Cerebellar nuclear complex (tissue), 1 donor: ENCODE measurements at places on chromosomes 4 and X.

GRCh38 chrX:134764202-134764785, 106.0 kb upstream of the PLAC1 start:
- DNase-seq = no peak

GRCh38 chrX:41445781-41446358, 1.3 kb upstream of the NYX start:
- DNase-seq = no peak

DNA sequence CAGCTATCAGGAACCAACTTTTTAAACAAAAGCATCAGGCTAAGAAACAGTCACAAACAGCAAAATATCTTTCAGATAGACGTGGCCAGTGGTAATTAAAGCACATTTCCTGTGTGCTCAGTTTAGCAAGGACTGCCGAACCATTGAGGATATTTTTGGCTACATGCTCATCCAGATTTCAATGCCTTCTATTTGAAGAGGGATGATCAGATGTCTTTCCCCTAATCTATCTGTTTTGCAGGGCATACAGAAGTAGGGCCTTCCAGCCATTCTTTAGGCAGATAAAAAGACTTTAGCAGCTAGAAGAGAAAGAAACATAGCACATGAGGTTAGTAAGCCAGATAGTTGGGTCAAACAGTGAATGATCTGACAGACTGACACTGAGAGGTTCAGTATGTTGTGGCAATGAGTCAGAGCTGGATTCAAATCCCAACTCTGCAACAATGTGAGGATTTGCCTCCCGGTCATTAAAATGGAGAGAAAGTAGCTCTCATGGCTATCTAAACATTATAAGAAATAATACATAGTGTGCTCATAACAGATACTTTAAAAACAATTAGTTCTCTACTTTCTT, 100.0 kb upstream of the PRKG2 start:
- DNase-seq = no peak

- no peak for DNase-seq
Measured at GRCh38 chrX:153400146-153401132, 711 bp downstream of the PNMA6E start.

- no peak for DNase-seq
Measured at GRCh38 chr4:26074712-26075430, 160.9 kb downstream of the SMIM20 start.

- no peak for DNase-seq
Measured at GRCh38 chr4:179110816-179111215, 1668.6 kb upstream of the AGA start.

DNA sequence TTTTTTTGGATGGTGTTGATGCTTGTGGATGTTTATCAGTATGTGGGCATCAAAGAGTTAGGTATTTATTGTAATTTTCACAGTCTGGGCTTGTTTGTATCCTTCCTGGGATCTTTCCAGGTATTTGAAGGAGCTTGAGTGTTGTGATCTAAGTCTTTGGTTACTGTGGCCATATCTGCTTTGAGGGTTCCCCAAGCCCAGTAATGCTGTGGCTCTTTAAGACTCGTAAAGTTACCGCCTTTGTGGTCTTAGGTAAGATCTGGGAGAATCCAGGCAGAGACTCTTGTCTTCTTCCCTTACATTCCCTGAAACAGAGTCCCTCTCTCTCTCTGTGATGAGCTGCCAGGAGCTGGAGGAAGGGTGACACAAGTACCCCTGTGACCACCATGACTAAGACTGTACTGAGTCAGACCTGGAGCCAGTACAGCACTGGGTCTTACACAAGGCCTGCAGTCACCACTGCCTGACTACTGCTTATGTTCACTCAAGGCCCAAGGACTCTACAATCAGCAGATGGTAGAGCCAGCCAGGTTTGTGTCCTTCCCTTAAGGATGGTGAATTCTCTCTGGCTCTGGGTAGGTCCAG, 62.2 kb downstream of the FMR1NB start:
- DNase-seq = no peak

GRCh38 chrX:1185561-1185960, 26.9 kb downstream of the CRLF2 start:
- DNase-seq = no peak

GRCh38 chr4:26723216-26723615, 137.4 kb upstream of the STIM2 start:
- DNase-seq = no peak

- no peak for DNase-seq
Measured at GRCh38 chr4:172721659-172722058, 447.0 kb upstream of the GALNT7 start.

DNA sequence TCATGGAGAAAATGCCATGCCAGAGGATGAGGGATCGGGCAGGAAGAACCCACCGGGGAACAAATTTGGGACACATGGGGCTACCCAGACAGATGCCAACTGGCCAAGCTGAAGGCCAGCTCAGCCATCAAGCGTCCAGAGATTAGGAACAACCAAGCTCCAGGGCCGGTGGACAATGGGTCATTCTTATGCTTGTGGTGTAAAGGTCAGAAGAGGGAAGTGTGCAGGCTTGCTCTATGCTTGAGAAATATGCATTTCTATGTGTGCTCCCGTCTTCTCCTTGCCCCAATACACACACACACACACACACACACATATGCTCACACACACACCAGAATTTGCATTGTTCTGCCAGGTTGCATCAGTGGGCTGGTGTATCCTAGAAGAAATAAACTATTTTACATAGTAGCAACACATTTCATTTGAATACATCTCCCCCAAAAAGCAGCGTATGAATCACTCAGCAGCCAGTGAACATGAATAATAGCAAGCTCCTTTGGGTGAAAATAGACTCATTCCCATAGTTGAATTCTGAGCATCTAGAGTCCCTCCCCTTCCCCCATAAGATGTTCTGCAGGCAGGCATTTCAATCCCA, 201.9 kb upstream of the PPARGC1A start:
- no peak for DNase-seq

- DNase-seq = no peak
Measured at GRCh38 chrX:94600077-94600476, 926.1 kb downstream of the FAM133A start.

GRCh38 chr4:14864365-14865030, 137.8 kb upstream of the CPEB2 start:
- DNase-seq = no peak

DNA sequence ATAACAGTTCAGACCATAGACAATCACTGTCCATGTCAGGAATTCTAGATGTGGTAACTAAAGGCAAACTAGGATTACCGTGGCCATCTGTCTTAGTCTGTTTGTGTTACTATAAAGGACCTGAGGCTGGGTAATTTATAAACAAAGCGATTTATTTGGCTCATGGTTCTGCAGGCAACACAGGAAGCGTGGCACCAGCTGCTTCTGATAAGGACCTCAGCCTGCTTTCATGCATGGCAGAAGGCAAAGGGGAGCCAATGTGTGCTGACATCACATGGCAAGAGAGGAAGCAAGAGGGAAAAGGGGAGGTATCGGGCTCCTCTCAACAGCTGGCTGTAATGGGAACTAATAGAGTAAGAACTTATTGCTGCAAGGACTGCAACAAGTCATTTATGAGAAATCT, 376.7 kb downstream of the GPM6A start:
- DNase-seq = no peak

DNA sequence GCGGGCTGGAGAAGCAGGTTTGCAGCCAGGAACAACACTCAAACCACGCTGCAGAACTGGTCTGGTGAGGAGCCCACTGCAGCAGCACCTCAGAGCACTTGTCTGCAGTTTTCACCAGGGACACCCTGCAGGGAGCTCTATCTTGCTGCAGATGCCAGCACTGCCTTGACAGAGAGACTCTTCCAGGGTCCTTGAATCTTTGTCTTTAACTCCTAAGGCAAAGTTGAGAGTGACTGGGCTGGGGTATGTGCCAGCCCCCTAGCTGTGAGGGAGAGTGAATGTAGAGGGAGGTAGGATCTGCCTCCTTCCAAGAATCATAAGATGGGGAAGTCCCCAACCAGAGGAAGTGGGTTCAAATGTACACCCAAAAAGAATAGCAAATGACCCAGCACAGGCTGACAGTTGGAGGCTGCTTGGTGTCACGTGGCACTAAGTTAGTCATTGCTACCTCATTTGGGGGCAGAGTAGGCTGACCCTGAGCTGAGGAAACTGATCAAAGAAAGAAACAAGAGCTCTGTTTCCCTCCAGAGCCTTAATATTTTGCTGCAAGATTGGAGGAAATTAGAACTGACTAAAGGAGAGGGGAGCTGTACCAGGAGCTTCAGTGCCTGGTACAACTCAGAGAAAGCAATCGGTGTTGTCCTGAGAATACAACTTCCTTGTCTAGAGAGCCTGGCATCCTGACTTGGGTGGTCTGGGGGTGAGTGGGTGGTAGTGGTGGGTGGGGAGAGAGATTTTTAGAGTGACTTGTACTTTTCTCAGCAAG, 28.2 kb upstream of the HUWE1 start:
- no peak for DNase-seq

DNA sequence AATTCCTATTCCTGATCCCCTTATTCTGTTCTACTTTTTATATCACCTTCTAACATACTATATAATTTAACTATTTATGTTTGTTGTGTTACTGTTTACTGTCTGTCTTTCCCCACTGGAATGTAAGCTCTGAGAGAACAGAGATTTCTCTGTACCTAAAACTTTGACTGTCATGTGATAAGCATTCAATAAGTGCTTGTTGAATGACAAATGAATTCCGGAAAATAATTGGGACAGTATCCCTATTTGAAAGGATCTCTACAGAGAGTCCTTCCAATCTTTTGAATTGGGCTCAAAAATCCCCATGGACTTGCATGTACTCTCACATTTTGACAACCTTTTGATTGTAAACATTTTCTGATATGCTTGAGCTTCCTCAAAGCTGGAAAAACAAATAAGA, 1.6 kb upstream of the MMGT1 start:
- DNase-seq = no peak

GRCh38 chr4:117770269-117771102, 263.8 kb upstream of the NDST3 start:
- peak; percentile 47 for DNase-seq

DNA sequence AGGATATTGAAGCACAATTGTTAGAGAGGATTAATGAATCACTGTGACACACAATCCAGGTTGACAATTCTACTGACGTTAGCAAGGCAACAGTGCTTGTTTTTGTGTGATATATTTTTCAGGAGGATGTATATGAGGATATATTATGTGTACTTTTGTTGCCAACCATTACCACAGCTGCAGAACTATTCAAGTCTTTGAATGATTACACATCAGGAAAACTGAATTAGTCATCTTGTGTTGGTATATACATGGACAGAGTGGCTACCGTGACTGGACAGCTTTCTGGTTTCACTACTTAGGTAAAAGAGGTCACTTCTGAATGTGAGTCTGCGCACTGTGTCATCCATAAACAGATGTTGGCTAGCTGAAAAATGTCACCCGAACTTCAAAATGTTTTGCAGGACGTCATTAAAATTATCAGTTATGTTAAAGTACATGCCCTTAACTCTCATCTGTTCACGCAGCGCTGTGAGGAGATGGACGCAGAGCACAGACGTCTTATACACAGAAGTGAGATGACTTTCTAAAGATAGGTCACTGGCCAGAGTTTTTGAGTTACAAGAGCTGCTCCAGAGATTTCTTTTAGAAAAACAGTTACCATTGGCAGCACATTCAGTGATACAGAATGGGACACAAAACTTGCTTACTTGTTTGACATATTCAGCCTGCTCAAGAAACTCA, 69.0 kb downstream of the MRPL1 start:
- no peak for DNase-seq

DNA sequence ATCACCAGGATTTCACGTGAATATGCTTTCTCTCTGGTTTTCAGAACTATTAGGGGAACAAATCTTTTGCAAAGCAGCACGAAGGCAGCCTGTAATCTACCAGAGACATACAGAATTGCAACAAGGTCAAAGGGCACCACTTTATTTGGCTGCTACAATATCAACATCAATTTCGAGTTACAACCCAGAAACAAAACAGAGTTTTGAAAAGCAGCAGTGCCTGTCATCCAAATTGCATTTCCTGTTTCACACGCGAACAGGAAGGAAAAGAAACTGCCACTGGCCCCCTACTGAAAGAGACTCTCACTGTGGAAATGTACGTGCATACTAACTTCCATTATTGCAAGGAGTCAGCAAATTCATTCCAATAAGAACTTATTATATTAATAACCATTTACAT, 17.1 kb upstream of the C1QTNF7 start:
- no peak for DNase-seq

- no peak for DNase-seq
Measured at GRCh38 chr4:105598787-105599186, 46.4 kb downstream of the ARHGEF38 start.

- no peak for DNase-seq
Measured at GRCh38 chr4:76765473-76766183, 132.3 kb downstream of the SOWAHB start.

DNA sequence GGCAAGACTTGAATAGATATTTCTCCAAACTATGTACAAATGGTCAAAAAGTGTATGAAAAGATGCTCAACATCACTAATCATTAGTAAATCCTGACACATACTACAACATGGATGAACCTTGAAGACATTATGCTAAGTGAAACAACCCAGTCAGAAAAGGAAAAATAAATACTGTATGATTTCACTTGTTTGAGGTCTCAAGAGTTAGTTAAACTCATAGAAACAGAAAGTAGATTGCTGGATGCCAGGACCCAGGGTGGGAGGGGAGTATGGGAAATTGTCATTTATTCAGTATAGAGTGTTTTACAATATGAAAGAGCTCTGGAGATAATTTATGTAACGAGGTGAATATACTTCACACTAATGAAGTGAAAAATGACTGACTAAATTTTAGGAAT, 32.4 kb downstream of the PRMT9 start:
- DNase-seq = no peak

GRCh38 chrX:131854581-131854980, 168.5 kb upstream of the STK26 start:
- no peak for DNase-seq

DNA sequence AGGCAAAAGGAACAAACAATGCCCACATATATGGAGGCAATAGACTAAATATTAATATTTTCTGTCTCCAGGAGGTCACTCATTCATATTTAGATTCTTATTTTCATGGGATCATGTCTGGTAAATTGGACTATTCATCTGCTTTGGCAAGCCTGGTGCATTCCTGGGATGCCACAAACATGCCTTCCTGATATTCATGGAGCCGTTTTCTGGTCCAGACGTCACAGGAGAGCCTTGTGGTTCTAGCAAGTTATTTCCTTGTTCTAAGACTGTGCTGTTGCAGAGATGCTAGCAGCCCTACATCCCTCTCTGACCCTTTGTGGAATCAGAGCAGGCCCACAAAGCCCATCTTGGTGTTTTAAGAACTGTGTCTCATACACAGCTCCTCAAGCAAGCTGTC, 16.1 kb upstream of the EXOSC9 start:
- no peak for DNase-seq

- DNase-seq = no peak
Measured at GRCh38 chr4:102518703-102519131, 17.6 kb downstream of the NFKB1 start.

DNA sequence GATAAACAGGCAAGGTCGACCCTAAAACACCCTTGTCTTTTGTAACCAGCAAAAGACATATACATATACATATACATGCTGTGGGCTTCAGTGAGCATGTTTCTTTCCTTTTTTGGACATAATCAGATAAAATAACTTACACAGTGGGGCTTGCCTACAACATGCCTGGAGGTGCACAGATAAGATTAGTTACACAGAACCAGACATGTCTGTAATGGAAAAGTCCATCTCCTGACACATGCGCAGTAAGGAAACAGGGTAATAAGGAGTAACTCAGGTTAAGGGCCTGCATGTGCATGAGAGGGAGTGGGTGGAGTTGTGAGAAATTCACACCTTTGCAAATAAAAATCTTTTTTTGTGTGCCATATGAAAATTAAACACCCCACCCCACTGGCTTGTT, 3.4 kb downstream of the UGT2A1 start:
- DNase-seq = no peak

- no peak for DNase-seq
Measured at GRCh38 chr4:40515398-40516293, 114.0 kb downstream of the RBM47 start.
